ENCODE measurements at places on chromosomes 2 and 18.
A peak's percentile ranks its signal among the peaks of the same experiment; 100 is the strongest.

DNA sequence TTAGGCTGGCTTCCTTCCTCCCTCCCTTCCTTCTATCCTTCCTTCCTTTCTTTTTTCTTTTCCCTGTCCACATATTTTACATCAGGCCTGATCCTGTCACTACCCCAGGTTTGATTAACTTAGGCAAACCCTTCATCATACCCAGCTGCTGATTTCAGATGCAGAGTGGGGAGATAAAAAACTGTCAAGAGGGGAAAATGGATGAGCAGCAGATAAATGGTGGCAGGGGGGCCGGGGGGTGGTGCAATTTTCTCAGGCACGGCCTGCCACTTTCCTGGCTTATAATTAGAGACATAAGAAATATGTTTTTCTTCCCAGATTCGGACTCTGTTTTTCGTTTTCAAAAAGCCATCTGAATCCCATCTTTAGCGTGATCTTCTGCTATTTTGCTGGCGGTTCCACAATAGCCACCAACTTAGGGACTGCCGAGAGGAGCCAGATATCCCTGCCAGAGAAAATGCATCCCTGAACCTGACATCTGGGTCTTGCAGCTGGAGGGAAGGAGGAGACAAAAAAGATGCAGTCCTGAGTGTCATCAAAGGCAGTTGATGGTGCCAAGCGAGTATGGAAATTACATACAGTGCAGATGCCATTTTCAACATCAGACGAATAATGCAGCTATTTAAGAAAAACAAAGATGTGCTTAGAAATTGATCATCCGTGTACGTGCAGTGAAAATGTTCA lies 49.9 kb downstream of the CXCR4 start:
- DNase-seq: no peak

- no peak for DNase-seq
Observed at GRCh38 chr2:203730076-203730729, 23.8 kb downstream of the CD28 start.

GRCh38 chr2:73018188-73018825 lies 53.2 kb downstream of the SFXN5 start:
- no peak for DNase-seq

DNA sequence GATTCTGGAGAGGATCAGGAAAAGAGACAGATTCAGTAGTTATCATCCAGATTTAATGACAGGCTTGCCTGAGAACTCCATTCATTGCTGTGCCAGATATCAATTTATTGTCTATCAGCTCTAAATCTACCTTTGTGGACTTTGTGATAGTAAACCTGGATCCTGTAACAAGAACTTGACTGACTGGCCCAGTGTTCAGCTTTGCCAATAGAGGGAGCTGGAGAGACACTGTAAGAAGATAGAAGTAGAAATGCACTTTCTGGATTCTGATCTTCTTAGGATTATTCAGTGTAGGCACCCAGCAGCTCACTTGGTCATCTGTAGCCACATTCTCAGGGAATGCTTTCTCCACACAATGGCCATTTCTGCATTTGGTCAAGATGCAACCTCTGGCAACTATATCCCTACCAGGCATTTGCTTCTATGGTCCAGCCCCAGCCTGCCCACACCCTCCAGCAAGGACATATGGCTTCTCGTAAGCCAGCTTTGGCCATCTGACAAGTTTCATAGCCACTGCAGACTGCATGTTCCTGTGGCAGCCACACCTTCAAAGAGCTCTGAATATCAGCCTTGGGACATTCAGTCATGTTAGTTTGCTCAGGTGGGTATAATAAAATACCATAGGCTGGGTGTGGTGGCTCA lies 6.1 kb upstream of the SERPINB8 start:
- peak; percentile 38 for DNase-seq

DNA sequence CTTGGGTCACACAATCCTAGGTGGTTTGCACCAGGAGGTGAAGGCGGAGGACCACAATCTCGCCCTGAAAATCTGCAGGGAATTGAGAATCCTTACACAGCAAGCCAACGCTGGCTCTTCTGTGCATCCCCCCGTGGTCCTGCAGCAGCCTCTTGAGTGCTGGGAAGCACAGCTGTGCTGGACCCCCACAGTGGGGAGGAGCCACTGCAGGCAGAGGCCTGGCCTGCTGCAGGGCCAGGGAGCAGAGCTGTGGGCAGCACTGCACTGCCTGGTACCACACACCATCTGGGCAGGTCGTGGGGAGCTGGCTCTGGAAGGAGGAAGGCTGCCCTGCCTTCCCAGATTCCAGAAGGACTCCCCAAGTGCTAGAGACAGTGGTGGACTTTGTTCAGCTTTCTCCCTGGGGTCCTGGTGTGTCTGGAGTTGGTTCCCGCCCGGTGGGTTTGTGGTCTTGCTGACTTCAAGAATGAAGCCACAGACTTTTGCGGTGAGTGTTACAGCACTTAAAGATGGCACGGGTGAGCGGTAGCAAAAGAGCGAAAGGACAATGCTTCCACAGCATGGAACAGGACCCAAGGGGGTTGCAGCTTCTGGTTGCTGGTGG lies 106.3 kb downstream of the FAM168B start:
- DNase-seq: no peak

DNA sequence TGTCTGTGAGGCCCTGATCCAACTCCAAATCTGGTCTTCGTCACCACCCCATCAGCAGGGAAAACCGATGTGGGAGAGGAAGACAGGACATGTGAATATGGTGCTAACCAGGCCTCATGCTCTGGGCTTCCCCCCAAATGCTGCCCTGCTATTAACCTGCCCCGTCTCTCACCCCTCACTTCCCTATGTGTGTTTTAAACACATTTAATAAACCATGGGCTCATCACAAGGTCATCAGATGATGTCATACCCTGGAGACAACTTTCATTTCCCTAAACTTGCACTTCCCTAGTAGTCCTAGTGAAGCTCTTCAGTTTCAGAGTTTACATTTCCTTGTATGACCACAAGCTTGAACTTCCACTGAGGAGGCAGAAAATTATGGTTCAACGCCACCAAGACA lies 49.9 kb downstream of the CD8B2 start:
- no peak for DNase-seq

DNA sequence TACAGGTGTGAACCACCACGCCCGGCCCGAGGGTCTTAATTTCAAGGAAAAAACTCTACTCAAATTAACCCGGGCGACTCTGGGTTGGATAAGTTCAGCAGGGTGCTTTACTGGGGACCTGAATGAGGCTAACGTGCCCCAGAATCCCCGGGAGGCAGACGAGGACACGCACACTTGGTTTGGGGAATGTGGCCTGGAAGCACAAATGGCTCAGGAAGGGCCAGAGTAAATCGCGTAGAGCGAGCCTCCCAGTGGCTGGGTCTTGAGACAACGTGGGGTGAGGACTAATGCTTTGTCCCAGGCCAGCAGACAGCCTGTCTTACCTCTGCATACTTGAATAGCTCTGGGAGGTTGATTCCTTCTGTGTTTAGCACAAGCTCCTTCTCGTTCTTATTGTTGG lies 75.8 kb downstream of the POLR1A start:
- DNase-seq: no peak

- DNase-seq: no peak
Observed at GRCh38 chr2:236254674-236255073, 9.5 kb downstream of the ASB18 start.

DNA sequence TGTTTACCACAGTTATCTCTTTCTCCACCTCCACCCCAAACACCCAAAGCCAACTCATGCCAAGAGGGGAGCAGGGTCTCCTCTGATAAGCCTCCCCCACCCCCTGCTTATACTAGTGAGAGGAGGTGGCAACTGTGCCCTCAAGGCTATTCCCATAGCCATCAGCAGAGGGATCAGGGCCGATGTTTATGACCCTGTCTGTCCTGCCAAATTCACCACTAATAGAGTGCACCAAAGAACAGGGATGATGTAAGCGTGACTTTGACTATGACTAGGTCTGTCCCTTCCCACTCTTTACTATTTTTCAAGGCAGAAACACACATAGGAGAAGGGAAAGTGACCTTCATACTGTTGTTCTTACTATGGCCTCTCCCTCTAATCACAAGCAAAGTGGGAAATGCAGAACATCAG lies 74.6 kb downstream of the CLHC1 start:
- no peak for DNase-seq

All from activated naive CD4-positive, alpha-beta T cell treated with Interleukin-2 at 50 U/mL for 16 hours (primary cell).